Karpas-422 (cell line): ENCODE measurements at places on chromosomes 1 and 21. TPM values are rescaled to one million over a fixed set of nuclear protein-coding genes. Genes with fewer than 3 reads are reported as not detected.
A peak's percentile ranks its signal among the peaks of the same experiment; 100 is the strongest.

- H3K27me3 ChIP-seq: no peaks in the 10 kb centered on the region
- peak overlapping the region; percentile 10; the same call in 1 of the 2 replicates for H3K4me3 ChIP-seq
- H3K36me3 ChIP-seq: peaks cover 11% of the 10 kb centered on the region
- no peak for DNase-seq
- H3K27ac ChIP-seq: peak overlapping the region; percentile 57
These were observed 18.4 kb downstream of the HIPK1 start for GRCh38 chr1:113947388-113948107.

GRCh38 chr21:42854246-42855010 lies 24.9 kb downstream of the WDR4 start:
- no peak for DNase-seq
- H3K4me1 ChIP-seq: no peaks in the 10 kb centered on the region
- H3K4me3 ChIP-seq: no peak overlapping the region
- H3K36me3 ChIP-seq: peaks cover 17% of the 10 kb centered on the region
- no peak overlapping the region for H3K27ac ChIP-seq
- no peaks in the 10 kb centered on the region for H3K27me3 ChIP-seq

- H3K27ac ChIP-seq: no peak overlapping the region
- no peaks in the 10 kb centered on the region for H3K27me3 ChIP-seq
- no peaks in the 10 kb centered on the region for H3K4me1 ChIP-seq
- DNase-seq: no peak
- no peak overlapping the region for H3K4me3 ChIP-seq
These were observed 15.8 kb upstream of the RNF223 start for GRCh38 chr1:1089731-1090423.

DNA sequence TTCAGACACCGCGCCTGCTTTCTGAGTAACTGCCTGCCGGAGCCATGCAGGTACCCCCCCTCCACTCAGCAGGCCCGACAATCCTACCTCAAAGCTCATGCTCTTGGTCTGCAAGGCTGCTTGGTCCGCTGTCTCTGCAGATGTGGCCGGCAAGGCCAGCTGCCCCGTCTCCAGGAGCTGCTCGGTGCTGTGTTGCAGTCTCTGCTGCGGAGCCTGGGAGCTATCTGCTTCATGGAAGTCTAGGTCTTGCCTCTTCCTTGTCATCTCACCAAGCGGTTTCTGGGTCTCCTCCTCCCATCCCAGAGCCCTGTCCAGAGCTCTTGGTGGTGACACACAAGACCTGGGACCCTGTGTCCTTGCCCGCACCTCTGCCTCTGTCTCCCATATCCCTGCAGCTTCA lies 24.0 kb upstream of the GNPAT start:
- no peak overlapping the region for H3K27ac ChIP-seq
- no peak for DNase-seq
- no peak overlapping the region for H3K4me3 ChIP-seq
- H3K27me3 ChIP-seq: no peaks in the 10 kb centered on the region
- H3K4me1 ChIP-seq: peaks cover 19% of the 10 kb centered on the region

DNA sequence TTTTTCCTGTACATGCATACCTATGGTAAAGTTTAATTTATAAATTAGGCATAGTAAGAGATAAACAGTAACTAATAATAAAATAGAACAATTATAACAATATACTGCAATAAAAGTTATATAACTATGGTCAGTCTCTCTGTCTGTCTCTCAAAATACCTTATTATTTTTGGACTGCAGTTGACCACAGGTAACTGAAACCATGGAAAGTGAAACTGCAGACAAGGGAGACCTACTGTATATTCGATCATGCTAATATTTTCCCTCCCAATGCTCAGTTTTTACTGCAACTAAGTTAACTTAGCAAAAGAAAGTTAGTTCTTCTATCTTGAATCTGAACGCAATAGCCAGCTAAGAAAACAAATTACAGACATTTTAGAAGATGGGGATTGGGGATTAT lies 12.3 kb upstream of the DHX9 start:
- H3K27ac ChIP-seq: no peak overlapping the region
- H3K4me1 ChIP-seq: no peaks in the 10 kb centered on the region
- no peak overlapping the region for H3K4me3 ChIP-seq
- H3K27me3 ChIP-seq: no peaks in the 10 kb centered on the region
- no peaks in the 10 kb centered on the region for H3K36me3 ChIP-seq

- H3K36me3 ChIP-seq: no peaks in the 10 kb centered on the region
- no peak overlapping the region for H3K4me3 ChIP-seq
- no peak overlapping the region for H3K27ac ChIP-seq
- H3K4me1 ChIP-seq: no peaks in the 10 kb centered on the region
- H3K27me3 ChIP-seq: no peaks in the 10 kb centered on the region
These were observed 2.4 kb downstream of the PDPN start for GRCh38 chr1:13586001-13586400.

GRCh38 chr1:225987491-225988316 lies 11.4 kb downstream of the SDE2 start:
- H3K27me3 ChIP-seq: no peaks in the 10 kb centered on the region
- no peak overlapping the region for H3K27ac ChIP-seq
- DNase-seq: peak; percentile 77
- peaks cover 69% of the 10 kb centered on the region for H3K36me3 ChIP-seq

DNA sequence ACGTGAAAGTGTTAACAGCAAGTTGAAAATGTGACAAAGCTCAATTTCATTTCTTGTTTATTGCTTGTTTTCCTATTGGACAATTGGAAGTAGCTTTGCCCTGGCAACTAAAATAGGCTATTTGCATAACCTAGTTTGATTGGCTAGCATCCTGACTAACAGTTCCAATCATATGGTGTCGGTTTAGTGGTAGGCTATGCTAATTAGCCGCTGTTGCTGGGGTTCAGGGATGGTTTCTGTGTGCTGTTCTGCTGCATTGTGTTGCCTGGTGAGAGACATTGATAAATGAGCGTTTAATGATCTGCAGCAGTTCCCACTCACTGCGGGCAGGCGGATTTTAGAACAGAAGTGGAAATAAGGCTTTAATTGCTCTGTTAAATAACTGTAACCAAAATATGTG lies 68.5 kb downstream of the DYRK1A start:
- peaks cover 25% of the 10 kb centered on the region for H3K36me3 ChIP-seq
- H3K4me3 ChIP-seq: no peak overlapping the region
- peaks cover 21% of the 10 kb centered on the region for H3K4me1 ChIP-seq

DNA sequence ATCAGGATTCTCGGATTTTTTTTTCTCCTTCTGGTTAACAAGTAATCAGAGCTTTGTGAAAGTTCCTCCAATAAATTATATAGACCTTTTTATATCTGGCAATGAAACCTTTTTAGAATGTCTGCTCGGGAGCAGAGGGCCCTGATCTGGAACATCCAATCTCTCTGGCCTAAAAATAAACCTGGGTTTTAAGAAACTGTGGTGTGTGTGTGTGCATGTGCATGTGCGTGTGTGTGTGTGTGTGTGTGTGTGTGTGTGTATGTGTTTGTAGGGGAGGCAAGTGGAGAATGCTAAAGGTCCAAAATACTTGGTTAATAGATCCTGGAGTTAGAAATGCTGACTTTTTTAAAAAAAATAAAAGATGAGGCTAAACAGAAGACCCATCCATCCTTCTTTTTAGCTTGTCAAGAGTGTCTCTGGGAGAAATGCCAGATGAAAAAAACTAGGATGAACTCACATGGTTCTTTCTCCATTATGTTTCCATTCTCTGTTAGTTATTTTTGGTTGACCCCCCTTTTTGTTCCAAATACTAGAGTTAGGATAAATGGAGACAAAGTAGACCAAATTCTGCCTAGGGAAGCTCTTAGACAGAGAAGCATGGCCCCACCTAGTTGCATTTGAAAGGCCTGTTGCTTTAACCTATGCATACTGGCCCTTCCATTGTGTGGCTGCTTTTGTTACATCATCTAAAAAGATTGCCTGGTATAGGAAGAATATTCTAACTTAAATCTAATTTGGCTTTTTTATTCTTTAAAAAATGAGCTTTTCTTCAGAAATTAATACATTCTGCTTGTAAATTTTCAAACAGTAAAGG lies 175.9 kb downstream of the PAPPA2 start:
- no peak overlapping the region for H3K4me3 ChIP-seq
- no peak overlapping the region for H3K27ac ChIP-seq
- no peak for DNase-seq
- H3K4me1 ChIP-seq: no peaks in the 10 kb centered on the region

GRCh38 chr1:104056786-104057185 lies 307.1 kb downstream of the AMY1C start:
- H3K27ac ChIP-seq: no peak overlapping the region
- no peak for DNase-seq

- H3K27ac ChIP-seq: no peak overlapping the region
- no peak for DNase-seq
- no peaks in the 10 kb centered on the region for H3K27me3 ChIP-seq
- H3K4me3 ChIP-seq: no peak overlapping the region
- no peaks in the 10 kb centered on the region for H3K4me1 ChIP-seq
These were observed 2.7 kb downstream of the HSD11B1 start for GRCh38 chr1:209707308-209707707.

DNA sequence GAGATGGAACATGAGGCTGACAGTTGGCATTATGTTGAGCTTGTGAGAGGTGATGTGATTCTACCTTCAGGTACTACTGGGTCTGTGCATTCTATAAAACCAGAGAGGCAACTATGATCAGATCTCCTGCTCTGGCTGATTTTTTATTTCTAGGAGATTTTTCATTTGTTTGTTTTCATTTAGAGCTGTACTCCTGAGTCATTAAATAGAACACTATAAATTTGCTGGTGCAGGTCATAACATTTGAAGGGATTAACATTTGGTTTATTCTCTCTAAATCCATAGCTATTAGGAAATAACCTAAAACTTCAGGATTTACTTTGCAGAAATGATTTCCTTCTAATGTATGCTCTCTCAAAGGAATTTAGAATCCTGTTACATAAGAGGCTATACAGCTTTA lies 42.9 kb downstream of the MAGI3 start:
- H3K27ac ChIP-seq: no peak overlapping the region
- no peaks in the 10 kb centered on the region for H3K4me1 ChIP-seq
- DNase-seq: no peak
- H3K27me3 ChIP-seq: no peaks in the 10 kb centered on the region

GRCh38 chr21:39461419-39461818 lies 9.6 kb downstream of the SH3BGR start:
- peak; percentile 71 for DNase-seq
- peaks cover 14% of the 10 kb centered on the region for H3K4me1 ChIP-seq
- H3K36me3 ChIP-seq: no peaks in the 10 kb centered on the region
- no peak overlapping the region for H3K27ac ChIP-seq
- no peaks in the 10 kb centered on the region for H3K27me3 ChIP-seq

GRCh38 chr1:59279645-59280044 lies 17.2 kb upstream of the FGGY start:
- H3K27me3 ChIP-seq: no peaks in the 10 kb centered on the region
- no peaks in the 10 kb centered on the region for H3K36me3 ChIP-seq
- DNase-seq: no peak
- H3K27ac ChIP-seq: no peak overlapping the region

DNA sequence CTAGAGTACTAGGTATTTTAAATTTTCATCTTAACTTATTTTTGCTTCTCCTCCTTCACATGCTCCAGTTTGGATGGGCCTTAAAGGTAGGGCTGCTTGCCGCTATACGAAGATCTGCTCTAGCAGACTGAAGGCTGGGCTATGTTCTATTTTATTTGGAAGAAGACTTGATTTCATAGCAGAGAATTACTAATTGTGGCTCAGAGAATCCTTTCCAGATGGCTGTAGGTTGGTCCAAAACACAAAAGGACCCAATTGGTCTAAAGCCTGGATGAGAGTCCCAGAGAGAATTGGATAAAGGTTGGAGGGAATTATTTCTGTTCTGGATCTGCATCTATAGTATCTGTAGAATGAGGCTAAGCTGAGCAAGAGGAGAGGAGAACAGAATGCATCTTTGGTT lies 719.4 kb upstream of the PTBP2 start:
- H3K4me3 ChIP-seq: no peak overlapping the region
- DNase-seq: no peak

- peaks cover 31% of the 10 kb centered on the region for H3K36me3 ChIP-seq
- no peak overlapping the region for H3K4me3 ChIP-seq
- H3K4me1 ChIP-seq: peaks cover 30% of the 10 kb centered on the region
- DNase-seq: peak; percentile 69
- H3K27me3 ChIP-seq: no peaks in the 10 kb centered on the region
- H3K27ac ChIP-seq: no peak overlapping the region
These were observed 1.8 kb downstream of the NPPA start for GRCh38 chr1:11845641-11846335.

DNA sequence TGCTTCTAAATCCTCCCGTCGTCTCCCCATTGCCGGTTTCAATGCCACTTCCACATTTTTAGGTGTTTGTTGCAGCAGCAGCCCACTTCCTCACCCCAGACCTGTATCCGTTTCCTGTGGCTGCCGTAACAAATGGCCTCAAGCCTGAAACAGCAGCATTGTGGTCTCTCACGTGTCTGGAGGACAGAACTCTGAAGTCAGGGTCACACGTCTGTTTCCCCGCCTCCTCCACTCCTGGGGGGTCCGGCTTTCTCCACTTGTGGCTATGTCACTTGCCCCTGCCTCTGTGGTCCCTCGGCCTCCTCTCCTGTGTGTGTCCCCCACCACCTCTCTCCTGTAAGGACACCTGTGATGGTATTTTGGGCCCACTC lies 21.8 kb downstream of the TRPM2 start:
- no peak overlapping the region for H3K27ac ChIP-seq
- DNase-seq: no peak

DNA sequence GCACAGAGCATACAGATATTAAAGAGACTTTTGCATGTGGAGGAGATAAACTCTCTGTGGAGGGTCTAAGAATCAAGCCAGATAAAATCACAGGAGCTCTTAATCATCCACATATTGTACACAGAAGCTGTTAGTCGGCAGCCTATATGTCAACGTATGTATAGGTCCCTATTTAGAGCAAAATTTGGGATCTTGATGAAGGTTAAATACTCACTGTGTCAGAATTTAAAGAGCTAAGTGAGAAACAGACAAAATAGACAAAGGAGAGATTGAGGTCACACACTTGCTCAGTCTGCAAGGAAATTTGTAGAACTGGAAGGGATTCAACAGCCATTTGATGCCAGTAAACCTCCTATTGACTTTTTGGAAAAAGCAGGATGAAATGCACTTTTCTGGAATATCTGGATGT lies 4.1 kb upstream of the IRF2BP2 start:
- H3K4me1 ChIP-seq: peaks cover 48% of the 10 kb centered on the region
- H3K27ac ChIP-seq: no peak overlapping the region
- DNase-seq: no peak
- H3K4me3 ChIP-seq: no peak overlapping the region
- no peaks in the 10 kb centered on the region for H3K27me3 ChIP-seq
- no peaks in the 10 kb centered on the region for H3K36me3 ChIP-seq

- H3K36me3 ChIP-seq: no peaks in the 10 kb centered on the region
- H3K27ac ChIP-seq: no peak overlapping the region
- DNase-seq: no peak
- H3K4me1 ChIP-seq: peaks cover 11% of the 10 kb centered on the region
These were observed 62.3 kb downstream of the PTGS2 start for GRCh38 chr1:186617926-186618325.

Gene KRTAP11-1
- total RNA-seq: not detected in 2 replicates

Gene CELA2A
- total RNA-seq: not detected in 2 replicates

Gene LCE1B
- not detected in 2 replicates for total RNA-seq

Gene C1orf141
- total RNA-seq: not detected in 2 replicates

Gene LRRC53
- total RNA-seq: not detected in 2 replicates

Gene ZSWIM5
- total RNA-seq: 0.04 TPM in 2 replicates

Gene CITED4
- not detected in 2 replicates for total RNA-seq

Gene GPR25
- not detected in 2 replicates for total RNA-seq

Gene KLHDC8A
- total RNA-seq: not detected in 2 replicates

Gene LCE1F
- not detected in 2 replicates for total RNA-seq

Gene SORT1
- total RNA-seq: 0.04 TPM in 1 of 2 replicates, not detected in the other
